ENCODE measurements at places on chromosomes 2 and 18.
A peak's percentile ranks its signal among the peaks of the same experiment; 100 is the strongest.

- DNase-seq = no peak
Measured at GRCh38 chr18:1595195-1595594, 690.5 kb downstream of the ADCYAP1 start.

GRCh38 chr18:23580677-23581367 is 5.5 kb downstream of the NPC1 start:
- DNase-seq = no peak

GRCh38 chr2:96699621-96700020 is 40.2 kb downstream of the LMAN2L start:
- no peak for DNase-seq

GRCh38 chr18:46480226-46480625 is 176.8 kb downstream of the LOXHD1 start:
- no peak for DNase-seq

DNA sequence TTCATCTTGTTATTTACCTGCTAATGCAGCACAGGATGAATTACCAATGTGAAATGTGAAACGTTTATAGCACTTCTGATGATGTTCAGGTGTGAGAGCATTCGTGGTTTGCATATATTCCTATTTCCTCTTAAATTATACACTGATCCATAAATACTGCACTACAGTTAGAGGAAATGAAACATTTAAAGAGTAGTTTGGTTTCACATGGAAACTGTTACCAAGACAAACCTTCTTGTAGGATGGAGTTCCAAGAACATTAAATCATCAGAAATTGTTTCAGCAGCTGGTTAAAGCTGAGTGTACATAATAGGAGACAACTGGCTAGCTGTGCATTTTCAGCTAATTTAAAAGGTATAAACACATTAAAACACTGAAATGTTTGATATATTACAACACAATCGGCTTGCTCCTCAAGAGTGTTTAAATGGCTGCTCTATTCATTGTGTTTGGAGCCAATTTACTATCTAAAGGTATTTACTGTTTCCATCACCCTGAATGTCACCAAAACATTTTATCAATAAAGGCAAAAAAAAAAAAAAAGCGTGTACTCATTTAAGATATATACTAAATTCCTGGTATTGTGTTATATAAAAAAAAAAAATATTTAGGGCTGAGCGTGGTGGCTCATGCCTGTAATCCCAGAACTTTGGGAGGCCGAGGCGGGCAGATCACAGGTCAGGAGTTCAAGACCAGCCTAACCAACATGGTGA is 100.6 kb downstream of the DYM start:
- no peak for DNase-seq

GRCh38 chr2:162581959-162582798 is 238.2 kb downstream of the GCA start:
- no peak for DNase-seq

DNA sequence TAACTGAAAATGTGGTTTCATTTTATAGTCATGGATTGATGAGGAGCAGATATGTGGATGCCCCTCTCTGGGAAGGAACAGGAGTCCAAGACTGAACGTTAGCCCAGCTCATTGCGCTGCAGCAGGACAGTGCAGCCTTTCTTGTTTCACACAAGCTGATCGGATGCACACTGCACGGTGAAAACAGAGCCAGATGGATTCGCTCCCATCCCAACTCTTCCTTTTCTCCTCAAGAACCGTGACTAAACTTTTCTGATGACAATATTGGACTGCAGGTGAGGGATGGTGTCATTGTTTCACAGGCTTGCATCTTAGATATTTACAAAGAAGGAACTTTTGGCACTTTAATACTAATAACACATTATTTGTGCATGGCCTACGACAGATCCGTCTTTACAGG is 33.8 kb upstream of the COPS8 start:
- DNase-seq = no peak

DNA sequence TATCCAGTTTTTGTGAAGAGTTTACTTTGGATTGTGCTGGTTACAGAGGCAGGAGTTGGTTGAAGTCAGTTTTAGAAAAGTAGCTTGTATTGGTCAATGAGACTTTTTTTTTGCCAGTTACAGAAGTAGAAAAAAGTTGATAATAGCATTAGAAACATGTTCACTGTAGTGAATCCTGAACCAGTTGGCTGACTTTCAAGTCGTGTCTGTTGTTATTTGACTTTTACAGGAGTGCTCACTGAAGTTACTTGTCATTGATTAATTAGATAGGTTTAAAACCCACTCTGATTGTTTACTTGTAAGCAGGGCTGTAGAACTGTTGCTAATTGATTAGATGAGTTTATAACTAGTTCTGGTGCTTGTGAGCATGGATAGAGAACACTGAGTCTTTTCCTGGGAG is 312.0 kb upstream of the VWC2L start:
- no peak for DNase-seq

- DNase-seq = no peak
Measured at GRCh38 chr2:65057054-65057375, 799 bp downstream of the CEP68 start.

DNA sequence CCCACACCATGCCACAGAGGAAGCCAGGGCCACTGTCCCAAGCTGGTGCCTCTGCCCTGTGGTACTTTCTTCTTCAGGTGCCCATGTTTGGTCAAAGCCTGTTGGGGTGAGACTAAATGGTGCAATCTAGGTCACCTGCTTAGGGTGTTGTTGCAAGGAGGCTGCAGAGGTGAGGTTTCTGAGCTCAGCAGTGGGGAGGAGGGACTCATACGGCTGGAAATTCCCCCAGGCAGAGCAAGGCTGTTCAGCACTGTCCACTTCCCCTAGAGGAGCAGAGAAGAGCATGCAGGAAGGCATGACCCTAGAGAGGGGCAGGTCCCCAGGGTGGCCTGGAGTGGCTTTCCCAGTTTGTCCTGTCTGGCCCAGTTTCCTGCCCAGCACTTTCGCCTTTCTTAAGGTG is 211.0 kb downstream of the HAUS1 start:
- no peak for DNase-seq

GRCh38 chr2:231545105-231545902 is 15.1 kb upstream of the NMUR1 start:
- DNase-seq = no peak

GRCh38 chr2:66555501-66556324 is 120.8 kb downstream of the MEIS1 start:
- DNase-seq = no peak

DNA sequence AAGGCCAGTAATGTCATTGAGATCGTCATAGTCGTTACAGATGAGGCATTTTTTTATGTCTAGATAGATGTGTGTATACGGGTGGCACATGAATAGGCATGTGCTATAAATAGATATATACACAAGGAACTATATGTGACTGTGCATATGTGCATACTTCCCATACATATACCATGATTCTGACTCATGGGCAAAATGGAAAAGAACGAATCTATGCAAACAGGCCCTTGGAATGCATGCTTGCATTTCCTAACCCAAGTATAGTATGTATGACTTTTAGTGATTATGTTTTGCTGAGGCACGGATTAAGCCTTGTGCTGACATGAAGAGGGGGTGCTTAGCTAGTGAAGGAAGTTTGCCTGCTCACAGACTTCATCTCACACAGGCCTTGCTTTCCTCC is 111.7 kb downstream of the BCL11A start:
- no peak for DNase-seq

DNA sequence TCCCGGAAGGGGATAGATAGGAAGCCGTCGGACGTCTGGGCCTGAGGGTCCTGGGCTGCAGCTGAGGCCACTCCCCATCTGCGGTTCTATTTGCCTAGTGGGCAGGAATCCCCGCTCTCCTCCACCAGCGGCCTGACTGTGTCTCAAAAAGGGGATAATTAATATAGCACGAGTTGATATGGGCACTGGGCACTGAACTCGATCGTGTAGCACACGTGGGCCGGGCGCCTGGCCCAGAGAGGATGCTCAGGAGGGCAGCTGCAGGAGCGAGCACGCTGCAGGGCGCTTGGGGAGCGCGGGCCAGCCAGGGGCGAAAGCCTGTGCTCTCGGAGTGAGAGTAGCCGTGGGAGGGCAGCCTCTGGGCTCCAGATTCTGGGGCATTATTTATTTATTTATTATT is 8.8 kb upstream of the GBX2 start:
- DNase-seq = no peak

- DNase-seq = no peak
Measured at GRCh38 chr2:184463102-184463865, 135.0 kb upstream of the ZNF804A start.

GRCh38 chr2:140108706-140109475 is 1328.7 kb upstream of the NXPH2 start:
- no peak for DNase-seq

DNA sequence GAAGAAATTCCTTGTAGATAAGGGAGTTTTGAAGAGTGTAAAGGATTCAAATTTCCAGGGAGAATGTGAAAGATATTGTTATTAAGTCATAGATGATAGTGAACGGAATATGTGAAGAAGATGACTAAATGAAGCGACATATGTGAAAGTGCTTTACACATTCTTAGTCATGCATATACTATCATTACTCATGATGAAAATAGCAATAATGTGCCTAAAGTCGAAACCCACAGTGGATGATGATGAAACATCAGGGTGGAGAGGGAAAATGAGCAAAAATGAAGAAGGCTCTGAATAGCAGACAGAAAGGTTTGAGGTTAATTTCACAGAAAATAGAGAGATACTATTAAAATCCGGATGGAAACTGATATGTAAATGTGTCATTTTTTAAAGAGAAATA is 1237.1 kb downstream of the LRP1B start:
- DNase-seq = no peak

DNA sequence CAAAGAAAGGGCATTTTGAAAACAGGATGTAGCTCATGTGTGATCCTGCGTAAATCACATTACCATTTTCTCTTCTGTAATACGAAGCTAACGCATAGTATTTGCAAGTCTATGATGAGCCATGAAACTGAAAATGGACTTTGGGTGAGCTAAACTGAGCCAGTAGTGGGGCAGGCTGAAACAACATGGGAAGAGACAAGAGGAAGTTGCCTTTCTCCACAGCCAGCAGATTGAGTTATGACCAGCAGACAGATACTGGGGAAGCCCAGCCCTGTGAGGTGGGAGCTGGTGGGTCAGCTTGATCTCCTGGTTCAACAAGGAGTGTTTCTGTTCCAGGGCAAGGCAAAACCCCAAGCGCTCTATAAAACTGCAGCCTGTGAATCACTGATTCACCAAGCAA is 11.8 kb downstream of the CYRIA start:
- no peak for DNase-seq

GRCh38 chr2:223215254-223215516 is 163.2 kb downstream of the KCNE4 start:
- DNase-seq = no peak

- DNase-seq = no peak
Measured at GRCh38 chr2:235195921-235196320, 244.1 kb downstream of the SH3BP4 start.

DNA sequence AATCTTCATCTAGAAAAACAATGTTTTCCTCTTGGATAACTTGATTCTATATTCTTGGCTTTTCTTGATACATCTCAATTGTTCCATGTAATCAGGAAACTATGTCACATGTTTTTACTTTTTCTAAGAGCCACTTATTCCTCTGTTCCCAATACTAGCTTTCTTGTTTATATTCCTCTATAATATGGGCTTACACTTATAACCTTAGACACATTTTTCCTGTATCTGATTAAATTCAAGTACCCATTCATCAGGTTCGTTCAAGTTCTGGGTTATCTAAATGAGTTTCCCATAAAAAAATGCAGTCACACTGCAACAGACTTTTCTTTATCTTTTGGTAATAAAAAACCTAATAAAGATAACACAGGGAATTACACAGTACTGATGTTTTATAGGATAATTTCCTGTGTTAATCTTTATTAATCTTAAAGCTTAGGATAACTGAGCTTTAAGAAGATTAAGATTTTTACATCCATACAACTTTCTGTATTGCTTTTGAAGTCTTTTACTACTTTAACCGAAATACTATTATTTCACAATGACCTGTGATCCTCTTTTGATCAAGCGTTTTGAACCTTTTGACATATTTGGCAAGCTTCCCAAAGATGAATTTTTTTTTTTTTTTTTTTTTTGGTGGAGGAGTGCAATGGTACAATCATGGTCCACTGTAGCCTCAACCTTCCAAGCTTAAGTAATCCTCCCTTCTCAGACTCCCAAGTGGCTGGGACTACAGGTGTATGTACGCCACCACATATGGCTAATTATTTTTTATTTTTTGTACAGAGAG is 44.3 kb upstream of the C2orf66 start:
- DNase-seq = no peak

DNA sequence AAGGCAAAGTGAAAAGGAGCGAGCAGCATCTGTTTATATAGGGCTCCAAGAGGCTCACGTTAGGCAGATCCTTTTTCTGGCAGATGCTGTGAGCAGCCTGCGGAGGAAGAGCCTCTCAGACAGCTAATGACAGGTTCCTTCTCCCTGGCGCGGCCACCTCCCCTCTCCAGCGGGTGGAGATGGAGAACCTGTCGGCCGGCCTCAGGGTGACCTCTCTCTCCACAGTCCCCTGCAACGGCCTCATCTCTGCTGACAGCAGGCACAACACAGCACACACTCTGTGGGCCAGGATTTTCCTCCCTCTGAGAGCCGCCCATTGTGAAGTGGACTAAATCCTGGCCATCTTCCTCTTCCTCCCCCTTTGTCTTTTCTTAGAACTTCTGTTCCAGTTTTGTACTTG is 119.8 kb downstream of the PRKCE start:
- no peak for DNase-seq

- DNase-seq = no peak
Measured at GRCh38 chr2:150686391-150686790, 198.9 kb upstream of the RND3 start.

- DNase-seq = peak; percentile 44
Measured at GRCh38 chr2:168244318-168244717, 3.1 kb downstream of the STK39 start.

DNA sequence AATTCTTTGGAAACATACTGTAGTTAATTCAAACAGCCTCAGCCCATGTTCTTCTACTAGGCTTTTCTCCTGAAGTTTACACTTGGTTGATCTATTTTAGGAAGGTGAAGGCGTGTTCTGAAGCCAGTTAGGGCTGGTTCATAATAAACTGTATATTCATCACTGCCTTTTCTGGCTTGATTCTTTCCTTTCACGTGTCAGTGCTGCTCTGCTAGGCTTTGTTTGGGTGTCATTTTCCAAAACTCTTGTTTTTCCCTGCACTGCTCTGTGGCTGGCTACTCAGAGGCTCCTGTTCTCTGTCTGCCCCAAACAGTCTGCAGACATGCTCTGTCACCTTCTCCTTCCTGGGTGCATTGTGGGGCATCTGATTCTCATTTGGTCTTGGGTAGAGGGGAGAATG is 136.1 kb downstream of the PARD3B start:
- no peak for DNase-seq

DNA sequence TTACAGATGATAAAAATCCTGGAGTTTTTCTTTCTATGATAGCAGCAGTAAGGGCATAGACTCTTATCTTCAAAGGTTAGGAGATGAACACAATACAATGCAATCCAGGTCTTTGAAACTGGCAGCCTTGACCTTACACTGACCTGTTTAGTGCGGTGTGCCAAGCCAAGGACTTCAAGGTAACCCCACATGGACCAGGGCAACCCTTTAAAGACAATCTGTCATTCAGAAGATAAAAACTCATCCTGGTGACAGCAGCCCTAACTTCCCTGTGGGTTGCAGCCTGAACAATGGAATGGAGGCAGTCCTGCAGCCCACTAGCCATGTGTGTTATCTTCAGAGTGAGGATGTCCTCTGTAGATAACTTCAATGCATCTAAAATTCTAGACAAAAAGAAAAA is 78.1 kb downstream of the RTTN start:
- DNase-seq = no peak
